ENCODE measurements at places on chromosomes 5 and 9. TPM values are rescaled to one million over a fixed set of nuclear protein-coding genes. Genes with fewer than 3 reads are reported as not detected.

GRCh38 chr5:67311701-67312100 is 115.1 kb upstream of the CD180 start:
- no peak for DNase-seq

- DNase-seq: peak; percentile 62
Observed at GRCh38 chr9:37187713-37188439, 67.5 kb downstream of the ZCCHC7 start.

- DNase-seq: no peak
Observed at GRCh38 chr9:5820425-5820824, 12.5 kb downstream of the ERMP1 start.

- no peak for DNase-seq
Observed at GRCh38 chr5:67875601-67876000, 340.0 kb upstream of the PIK3R1 start.

GRCh38 chr5:33721491-33722200 is 170.1 kb downstream of the ADAMTS12 start:
- DNase-seq: no peak

DNA sequence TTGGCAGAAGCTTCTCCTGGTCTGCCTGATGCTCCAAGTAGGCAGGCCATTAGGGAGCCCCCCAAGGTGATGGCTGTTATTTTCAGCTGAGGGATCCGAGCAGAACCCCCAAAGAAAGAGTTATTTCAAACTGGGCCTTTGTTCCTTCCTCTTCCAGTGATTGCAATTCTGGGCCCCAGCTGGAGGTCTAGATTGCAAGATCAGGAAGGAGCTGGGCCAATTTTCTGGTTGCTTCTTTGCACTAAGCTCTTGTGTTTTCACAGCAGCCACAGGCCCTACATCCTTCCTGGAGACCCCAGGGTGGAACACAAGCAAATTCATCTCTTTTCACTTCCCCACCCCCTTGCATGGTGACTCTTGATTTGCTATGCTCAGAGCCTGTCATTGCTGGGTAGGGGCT is 215.0 kb downstream of the SEMA6A start:
- DNase-seq: no peak

DNA sequence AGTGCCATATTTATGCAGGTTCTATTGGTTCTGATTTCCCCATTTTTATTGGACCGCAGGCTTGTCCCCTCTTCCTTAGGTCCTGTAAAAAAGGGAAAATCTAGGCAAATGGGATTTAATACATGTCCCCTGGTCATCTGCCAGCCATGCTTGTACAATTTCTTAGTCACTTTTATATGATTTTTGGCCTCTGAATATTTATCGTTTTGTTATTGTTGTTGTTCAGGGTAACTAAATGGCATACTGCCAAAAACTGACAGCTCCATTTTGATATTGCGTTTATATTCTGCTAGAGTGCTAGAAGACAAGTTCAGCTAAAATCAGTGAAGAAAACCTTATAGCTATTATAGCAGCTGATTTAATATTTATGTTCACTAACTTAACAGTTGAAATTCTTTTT is 770.2 kb upstream of the FAM174A start:
- no peak for DNase-seq

DNA sequence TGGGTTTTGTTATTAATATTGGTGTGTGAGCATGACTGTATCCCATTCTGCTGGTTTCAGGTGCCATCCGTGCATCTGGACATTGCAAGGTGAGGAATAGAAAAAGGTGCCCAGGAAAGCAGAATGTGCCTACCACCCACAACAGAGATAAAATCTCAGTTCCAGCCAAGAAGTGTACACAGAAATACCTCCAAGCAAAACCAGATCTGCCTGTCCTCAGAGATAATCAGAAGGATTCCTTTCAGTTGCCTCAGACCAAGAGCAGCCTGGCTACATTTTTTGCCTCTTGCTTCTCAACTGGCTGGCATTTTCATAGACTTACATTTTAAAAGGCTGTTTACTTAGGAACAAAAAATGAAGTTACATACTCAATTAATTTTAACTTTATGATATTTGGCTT is 12.1 kb upstream of the ABLIM3 start:
- DNase-seq: no peak

DNA sequence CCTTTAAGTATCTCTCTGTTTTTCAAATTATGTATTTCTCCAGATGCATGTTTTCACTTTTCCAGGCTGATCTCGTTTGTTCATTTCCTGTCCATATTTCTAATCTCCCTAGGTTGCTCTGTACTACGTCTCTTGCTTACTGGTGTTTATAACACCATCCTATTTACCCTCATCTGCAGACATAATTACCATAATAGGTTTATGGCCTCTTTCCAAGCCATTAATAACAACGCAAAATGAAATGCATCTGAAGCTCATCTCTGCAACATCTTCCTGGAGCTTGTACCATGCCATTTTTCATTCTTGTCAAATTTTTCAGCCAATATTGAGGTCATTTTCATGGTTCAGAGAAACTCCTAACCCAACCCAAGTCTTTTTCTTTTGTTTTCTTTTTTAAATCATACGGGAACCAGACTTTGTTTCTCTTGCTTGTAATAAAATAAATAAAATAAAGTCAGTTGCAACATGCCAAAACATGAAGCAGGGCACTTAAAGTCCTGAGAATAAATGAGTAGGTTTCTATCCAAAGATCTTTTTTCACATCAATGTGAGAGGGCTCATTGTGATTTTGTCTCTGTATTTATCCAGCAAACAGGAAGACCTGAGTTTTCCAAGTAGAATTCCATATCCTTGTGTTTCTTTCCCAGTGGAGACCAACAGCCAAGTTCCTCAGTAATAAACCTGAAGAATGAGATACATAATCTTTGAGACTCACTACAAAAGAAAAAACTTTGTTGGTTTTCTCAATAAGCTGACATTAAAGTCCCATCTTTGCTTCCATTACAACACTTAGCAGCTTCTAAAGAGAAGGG is 37.0 kb downstream of the DPYSL3 start:
- DNase-seq: no peak

- DNase-seq: no peak
Observed at GRCh38 chr5:87029951-87030350, 237.7 kb upstream of the RASA1 start.

GRCh38 chr5:5813441-5813840 is 391.0 kb downstream of the ICE1 start:
- DNase-seq: no peak

DNA sequence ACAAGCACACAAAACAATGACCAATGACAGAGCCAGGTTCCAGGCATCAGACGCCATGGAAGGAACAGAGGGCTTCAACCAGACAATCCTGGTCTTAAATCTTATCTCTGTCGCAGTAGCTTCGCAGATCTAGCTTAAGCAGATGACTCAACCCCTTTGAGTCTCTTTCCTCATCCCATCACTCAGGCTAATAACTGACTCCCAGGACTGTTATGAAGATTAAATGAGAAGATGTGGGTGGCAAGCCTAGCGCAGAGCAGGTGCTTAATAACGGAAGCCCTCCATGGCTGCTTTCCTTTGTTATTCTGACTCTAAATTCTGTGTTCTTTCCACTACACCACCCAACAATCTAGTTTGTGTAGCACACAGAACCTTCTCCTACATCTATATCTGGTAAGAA is 110.9 kb downstream of the SLC24A2 start:
- no peak for DNase-seq

GRCh38 chr5:67360047-67360446 is 163.4 kb upstream of the CD180 start:
- DNase-seq: no peak

GRCh38 chr5:40674661-40675235 is 5.0 kb upstream of the PTGER4 start:
- no peak for DNase-seq

- peak; percentile 10 for DNase-seq
Observed at GRCh38 chr9:87653941-87654340, 72.0 kb upstream of the CTSL start.

DNA sequence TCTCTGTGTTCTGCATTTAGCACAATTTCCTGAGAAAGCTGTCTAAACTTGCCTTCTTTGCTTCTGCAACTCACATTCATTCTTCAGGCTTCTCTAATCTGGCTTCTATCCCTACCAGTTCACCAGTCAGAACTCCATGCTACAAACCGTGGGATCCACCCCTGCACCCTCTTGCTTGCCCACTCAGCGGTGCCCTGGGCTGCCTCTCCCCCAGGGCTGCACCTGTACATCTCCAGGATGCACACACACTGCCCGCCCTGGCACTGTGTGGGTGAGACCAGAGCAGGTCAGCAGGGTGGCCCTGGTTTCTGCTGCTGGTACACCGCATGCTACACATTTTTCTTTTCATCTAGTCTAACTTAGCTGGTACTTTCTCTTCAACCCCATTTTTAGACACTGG is 127.1 kb downstream of the FANCC start:
- DNase-seq: no peak

- no peak for DNase-seq
Observed at GRCh38 chr5:54177058-54177457, 133.3 kb downstream of the ARL15 start.

- DNase-seq: no peak
Observed at GRCh38 chr5:9691261-9691660, 61.1 kb upstream of the TAS2R1 start.

GRCh38 chr5:157952374-157952685 is 93.4 kb upstream of the CLINT1 start:
- DNase-seq: no peak

DNA sequence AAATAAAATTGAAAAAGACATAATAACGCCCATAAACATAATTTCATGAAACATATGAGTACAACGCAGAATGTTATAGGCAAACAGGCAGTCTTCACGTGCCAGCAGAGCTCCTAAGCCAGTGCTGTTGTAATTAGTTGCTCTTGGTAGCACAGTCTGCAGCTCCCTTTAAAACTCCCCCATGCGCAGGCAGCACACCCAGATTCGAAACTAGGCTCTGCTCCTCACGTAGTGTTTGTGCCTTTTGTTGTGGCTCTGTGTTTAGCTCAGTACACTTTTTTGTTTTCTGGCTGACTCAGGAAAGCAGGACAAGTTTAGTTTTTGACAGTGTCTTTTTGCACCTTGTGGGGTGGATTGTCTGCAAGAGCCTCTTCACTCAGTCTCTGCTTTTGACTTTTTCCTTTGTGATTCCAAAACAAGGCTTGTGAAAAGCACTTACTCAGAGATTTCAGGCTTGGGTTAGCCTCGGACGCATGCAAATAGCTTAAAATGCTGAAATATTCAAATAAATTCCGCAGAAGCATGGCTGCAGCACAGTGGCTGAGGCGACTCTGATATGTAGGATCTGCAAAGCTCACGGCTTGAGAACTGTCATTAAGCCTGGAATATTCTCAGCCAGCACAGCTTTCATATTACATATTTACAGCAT is 113.6 kb downstream of the IRX1 start:
- DNase-seq: no peak

GRCh38 chr5:108798513-108799265 is 51.0 kb downstream of the FER start:
- DNase-seq: no peak

DNA sequence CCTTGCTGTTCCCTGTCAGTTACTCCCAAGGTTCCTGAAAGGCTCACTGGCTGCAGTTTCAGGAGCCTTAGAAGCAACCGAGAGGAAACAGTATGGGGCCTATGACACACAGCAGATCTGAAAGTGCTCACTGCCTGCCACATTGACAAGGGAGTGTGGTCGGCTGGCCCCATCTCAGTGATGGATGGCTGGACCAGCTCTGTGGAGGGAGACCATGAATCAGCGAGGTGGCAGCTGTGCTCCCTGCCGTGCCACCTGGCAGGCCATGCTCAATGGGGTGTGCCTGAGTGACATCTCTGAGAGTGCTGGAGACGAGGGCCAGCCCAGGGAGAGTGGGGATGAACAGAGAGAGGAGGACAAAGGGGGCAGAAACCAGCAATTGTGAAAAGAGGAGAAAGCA is 49.1 kb downstream of the DOCK2 start:
- peak; percentile 61 for DNase-seq

GRCh38 chr5:156254196-156254595 is 72.8 kb upstream of the SGCD start:
- no peak for DNase-seq

DNA sequence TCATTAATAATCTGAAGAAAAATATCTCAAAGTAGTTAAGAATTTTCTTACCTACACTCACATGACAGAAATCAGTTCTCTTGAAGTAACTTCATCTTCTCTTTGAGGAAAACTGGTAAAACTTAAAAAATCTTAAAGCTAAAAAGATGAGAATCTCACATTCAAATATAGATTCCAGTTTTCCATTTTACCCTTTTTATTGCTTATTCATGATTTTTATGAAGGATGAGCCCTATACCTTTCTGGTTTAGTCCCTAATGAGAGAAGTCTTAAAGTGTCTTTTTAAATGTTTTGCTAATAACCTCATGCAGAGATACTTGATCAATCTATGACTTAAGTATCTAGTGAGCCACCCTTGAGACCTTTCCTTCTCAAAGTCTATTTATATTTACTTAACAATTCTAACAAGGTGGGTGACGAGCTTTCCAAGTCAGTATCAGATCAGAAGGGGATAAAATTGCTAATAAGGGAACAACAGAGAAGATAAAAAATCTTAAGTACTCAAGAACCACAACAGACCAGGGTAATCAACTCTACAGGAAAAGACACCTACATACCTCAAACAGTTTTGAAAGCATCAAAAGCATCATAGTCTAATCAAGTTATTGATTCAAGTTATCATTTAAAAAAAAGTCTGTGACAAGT is 2.6 kb downstream of the IARS1 start:
- no peak for DNase-seq

- no peak for DNase-seq
Observed at GRCh38 chr5:34548086-34548403, 108.1 kb upstream of the RAI14 start.

GRCh38 chr5:7208938-7209337 is 187.0 kb upstream of the ADCY2 start:
- DNase-seq: no peak

GRCh38 chr9:125485471-125486151 is 221.4 kb downstream of the MAPKAP1 start:
- no peak for DNase-seq

- DNase-seq: no peak
Observed at GRCh38 chr9:33198165-33198564, 31.0 kb upstream of the B4GALT1 start.

DNA sequence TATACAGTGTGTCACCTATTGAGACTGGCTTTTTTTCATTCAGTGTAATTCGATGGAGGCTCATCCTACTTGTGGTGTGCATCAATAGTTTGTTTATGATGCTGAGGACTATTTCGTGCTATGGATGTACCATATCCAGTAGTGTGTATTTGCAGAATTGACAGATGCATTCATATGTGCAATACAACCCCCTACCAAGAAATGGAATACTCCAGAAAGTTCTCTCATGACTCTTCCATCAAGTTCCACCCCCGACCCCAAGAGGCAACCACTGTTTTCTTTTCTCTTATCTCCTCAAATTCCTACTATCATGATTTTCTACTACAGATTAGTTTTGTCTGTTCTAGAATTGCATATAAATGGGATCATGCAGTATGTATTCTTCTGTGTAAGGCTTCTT is 21.9 kb downstream of the FBXO10 start:
- DNase-seq: no peak

DNA sequence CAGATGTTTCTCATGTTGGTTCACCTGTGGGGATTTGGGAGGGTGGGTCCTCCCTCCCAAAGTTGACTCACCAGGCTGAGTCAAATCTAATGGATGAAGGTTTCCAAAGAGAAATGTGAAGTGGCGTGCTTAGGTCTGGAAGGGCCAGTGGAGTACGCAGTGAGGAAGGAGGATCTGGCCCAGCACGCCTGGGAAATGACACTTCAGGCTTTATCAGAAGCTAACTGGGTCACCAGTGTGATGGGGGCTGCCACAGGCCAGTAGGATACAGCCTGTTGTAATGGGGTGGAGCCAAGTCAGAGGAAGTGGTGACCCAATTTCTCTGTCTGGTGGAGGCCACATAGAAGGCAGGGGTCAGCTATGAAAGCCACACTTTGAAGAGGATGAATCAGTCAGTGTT is 18.0 kb downstream of the POLR1E start:
- DNase-seq: no peak

Gene ASPN
- total RNA-seq: not detected

Gene DEPDC1B
- total RNA-seq: 22.7 TPM

Gene GARIN3
- total RNA-seq: not detected

Gene CYLC2
- total RNA-seq: not detected

Gene CNTNAP3
- total RNA-seq: not detected

Measured in Karpas-422 (cell line).